ENCODE measurements at places on chromosomes 1 and 21.

GRCh38 chr1:184929711-184930202, 44.6 kb downstream of the NIBAN1 start:
- no peak for DNase-seq

DNA sequence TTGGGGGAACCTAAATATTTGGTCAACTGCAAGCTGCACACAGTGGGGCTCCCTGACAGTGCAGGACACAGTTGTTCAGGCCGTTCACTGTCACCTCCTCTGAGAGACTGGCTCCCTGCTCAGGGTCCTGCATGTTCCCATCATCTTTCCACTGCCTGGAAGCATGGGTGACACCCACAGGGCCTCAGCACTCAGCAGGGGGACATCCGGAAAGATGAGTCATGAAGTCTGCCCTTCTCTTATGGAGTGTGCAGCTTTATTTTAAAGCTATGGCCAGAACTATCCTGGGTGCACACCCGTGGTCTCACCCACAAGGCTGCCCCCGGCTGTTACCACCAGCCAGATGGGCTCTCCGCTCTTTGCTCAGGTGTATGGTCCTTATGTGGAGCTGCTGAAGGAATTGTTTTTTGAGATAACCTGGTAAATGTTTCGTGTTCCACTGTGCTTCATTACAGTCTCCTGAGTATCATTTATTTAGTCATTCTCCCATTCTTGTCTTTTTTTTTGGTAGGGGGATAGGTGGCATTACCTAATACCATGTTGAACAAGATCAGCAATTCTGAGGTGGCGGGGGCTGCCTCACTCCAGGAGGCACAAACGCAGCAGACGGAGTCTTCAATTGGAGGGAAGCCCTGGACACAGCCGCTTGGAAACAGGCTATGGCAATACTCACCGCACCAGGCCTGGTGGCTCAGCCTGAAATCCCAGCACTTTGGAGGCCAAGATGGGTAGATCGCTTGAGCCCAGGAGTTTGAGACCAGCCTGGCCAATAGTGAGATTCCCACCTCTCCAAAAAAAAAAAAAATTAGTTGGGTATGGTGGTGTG, 14.3 kb downstream of the TRIM11 start:
- DNase-seq: no peak

DNA sequence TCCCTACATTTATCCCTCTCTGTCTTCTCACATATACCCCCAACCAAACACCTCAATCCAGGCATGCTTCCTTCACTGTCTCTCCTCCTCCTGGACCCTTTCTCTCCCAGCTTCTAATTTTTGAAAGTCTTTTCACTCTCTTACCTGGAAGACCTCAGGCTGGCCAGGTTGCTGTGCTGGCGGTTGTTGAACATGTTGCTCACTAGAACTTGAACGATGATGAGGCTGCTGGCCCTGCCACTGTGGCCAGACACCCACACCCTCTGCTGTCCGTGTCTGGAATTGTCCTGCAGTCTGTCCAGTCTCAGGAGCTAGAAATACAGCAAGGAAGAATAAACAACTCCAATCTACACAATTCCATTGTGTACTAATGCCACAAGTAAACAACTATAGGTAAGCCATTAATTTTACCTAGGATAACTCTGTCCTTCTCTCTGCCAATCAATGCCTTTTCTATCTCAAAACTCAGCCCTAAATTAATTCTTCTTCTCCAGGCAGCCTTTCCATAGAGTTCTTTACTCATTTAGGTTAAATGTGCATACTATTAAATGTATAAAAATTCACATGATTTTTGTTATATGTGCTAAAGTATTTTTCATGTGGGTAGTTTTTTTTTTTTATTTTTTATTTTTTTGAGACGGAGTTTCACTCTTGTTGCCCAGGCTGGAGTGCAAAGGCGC, 5.1 kb upstream of the CTSK start:
- DNase-seq: no peak

DNA sequence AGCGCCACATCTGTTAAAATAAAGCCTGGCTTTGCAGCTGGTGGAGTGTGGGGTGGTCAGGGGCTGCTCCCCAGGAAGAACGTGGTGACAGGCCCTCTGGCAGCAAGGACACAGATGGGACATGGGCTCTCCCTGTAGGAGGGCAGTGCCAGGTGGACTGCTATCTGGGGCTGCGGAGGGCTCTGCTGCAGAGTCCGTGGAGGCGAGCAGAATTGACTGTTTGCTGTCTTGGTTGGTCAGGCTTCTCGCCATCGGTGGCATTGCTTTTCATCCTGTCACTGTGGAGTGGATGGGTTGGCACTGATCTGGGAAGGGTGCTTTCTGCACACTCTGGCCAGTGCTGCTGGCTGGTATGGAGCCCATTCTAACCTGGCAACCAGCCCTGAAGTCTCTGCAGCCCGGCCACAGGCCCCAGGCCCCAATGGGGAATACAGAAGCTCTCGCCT, 103.0 kb downstream of the LAMC2 start:
- DNase-seq: no peak

- no peak for DNase-seq
Measured at GRCh38 chr1:85983316-85983715, 173.3 kb downstream of the COL24A1 start.

GRCh38 chr1:25815208-25816111, 4.3 kb upstream of the MTFR1L start:
- no peak for DNase-seq

DNA sequence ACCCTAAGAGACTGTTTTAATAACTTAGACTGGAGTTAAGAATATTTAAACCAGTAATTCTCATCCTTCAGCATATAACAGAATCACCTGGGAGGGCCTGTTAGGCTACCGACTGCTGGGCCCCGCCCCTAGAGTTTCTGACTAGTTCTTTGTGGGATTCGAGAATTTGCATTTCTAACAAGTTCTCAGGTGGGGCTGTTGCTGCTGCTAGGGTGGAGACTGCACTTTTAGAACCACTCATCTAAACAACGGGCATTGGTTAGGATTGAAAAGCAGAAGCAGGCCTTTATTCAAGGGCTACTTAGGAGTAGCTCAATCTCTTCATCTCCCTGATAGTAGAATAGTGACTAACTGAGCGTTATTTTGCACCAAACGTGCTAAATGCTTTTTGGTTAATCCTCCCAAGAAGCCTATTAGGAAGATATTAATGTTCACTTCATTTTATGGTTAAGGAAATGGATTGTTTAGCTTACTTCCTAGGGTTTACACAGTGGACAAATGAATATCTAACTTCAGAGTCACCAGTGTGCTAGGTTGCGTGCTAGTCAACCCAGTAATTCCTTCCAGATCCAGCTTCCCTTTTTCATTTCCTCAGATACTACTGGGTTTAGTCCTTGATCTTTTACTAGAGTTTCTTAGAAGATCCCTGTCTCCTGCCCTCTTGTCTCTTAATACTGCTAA, 31.1 kb upstream of the UAP1 start:
- DNase-seq: no peak

- no peak for DNase-seq
Measured at GRCh38 chr1:94633051-94633450, 91.5 kb upstream of the F3 start.

DNA sequence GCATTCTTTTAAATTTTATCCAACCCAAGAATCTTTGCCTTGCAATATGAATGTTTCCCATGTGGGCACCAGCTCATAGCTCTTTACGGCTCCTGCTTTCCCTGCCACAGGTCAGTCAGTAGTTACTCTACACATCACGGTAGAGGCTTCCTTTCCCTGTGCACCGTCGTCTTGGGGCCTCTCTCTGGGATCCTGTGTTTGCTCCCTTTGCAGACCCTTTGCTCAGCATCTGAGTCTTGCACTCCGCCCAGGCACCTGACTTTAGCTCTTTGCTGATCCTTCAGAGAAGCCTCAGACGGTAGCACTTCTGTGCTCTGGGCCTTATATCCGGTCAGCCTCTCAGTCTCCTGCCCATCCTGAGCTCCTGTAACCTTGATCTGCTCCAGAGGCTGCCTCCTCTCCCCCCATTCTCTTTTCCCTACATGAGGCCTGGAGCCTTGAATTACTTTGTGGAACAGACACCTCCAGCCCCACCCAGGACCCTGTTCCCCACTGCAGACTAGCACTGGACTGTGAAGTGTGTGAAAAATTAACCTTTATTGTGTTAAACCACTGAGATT, 183.5 kb upstream of the HMGB4 start:
- no peak for DNase-seq

- no peak for DNase-seq
Measured at GRCh38 chr1:65799601-65800000, 6.9 kb downstream of the PDE4B start.

DNA sequence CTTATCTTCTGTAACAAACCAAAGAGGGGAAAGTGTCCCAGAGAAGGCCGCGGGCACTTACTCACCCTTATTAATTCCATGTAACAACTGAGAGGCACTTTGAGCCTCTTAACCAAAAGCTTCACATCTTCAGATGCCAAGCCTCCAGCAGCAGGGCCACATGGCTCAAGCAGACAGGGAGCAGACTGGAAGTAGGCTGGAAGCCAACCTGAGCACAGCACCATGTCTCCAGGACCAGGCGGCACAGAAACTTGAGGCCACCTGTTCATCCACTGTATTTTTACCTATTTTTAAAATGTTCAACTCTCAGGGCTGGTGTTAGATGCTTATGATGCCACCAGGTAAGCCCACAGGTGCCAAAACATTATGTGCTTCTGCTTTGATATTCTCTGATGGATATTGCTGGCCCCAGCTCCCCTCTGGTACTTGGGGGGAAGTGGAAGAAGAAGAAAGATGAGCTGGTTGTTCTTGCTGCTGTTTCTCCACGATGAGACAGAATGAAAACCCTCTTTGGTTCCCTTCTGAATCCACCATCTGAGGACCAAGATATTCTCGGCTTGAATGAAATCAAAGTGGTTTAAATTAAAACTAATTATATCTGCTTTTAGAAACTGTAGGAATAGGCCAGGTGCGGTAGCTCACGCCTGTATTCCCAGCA, 30.6 kb upstream of the SDE2 start:
- DNase-seq: no peak

- DNase-seq: no peak
Measured at GRCh38 chr1:229117664-229118300, 153.1 kb upstream of the RAB4A start.

GRCh38 chr1:245292553-245292952, 137.8 kb downstream of the KIF26B start:
- no peak for DNase-seq

- DNase-seq: no peak
Measured at GRCh38 chr1:29967261-29967660, 730.9 kb downstream of the PTPRU start.

GRCh38 chr1:59427155-59427554, 130.3 kb downstream of the FGGY start:
- no peak for DNase-seq

GRCh38 chr1:119865627-119866026, 30.7 kb downstream of the ADAM30 start:
- no peak for DNase-seq

DNA sequence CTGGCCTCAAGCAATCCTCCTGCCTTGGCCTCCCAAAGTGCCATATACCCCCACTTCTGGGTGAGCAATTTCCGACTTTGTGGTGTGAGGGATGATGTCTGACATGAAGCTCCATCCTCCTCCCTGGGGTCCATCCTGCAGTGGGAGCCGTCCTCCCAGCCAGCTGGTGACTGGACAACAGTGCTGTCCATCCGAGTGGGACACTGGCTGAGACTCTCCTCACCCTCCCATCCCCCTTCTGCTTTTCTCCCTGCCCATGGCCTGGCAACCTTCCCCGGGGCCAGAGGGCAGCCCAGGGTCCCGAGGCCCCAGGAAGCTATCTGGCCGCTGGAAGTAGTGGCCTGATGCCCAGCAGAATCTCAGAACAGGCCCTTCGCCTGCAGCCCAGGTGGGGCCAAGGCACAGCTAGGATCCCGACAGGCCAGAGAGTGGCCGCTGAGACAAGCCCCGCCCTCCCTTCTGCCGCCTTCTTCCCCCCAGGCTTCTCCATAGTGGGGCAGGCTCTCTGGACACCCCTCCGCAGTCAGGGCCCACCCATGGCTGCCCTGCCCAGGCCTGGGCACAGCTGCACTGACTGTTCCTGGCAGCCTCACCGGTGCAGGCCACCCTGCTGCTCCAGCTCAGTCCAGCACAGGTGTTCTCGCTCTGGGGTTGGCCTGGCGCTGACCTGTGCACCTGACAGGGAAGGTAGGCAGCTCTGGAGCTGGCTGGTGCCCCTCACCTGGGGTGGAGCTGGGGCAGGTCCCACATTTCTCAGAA, 8.4 kb upstream of the FAAP20 start:
- DNase-seq: no peak

DNA sequence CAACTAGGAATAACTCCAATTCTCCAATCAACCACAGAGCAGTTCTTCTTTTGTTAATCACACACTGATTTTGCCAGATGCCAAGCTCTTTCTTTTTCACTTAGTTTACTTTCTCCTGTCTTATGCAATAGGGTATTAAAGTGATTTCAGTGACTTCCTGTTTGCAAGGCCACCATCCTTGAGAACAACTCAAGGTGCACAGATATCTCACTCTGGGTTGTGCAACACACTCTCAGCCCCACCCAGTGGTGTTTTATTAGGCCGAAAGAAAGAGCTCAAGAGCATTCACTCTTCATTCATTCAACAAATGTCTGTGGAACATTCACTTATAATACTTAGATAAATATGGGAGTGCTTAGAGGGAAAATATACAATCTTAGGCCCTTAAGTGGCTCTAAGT, 352.5 kb downstream of the ZNF326 start:
- DNase-seq: no peak

DNA sequence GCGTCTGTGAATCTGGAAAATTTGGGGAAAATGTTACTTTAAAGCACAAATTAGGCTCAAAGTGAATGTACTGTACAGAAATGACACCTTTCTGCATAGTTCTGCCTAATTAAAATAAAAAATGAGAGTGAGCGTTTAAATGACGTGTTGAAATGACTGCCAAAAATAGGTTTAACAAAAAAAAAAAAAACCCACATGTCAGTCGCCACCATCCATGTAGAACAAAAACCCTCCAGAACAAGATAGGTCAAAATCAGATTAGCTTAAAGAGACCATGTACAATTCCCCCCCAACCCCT, 745 bp downstream of the PARP1 start:
- DNase-seq: no peak

DNA sequence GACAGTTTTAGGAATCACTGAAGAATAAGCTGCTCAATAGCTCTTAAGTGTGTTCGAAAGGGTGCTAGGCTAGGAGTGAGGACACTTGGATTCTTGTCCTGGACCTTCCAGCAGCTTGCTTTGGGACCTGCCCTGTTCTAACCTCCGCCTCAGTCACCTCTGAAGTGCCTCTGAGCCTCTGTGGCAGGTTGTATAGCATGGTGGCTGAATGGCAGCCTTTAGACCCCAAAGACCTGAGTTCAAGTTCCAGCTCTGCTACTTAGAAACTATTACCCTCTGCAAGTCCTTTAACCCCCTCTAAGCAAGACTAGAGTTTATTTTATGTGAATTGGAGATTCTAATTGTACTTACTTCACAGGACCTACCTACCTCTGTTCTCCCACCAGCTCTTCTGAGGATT, 81.5 kb downstream of the RRAGC start:
- no peak for DNase-seq

Measured in stimulated activated CD4-positive, alpha-beta T cell treated with anti-CD3 and anti-CD28 coated beads, Interleukin-12 subunit alpha, Interleukin-12 subunit beta, amount 100 ng/mL, for 4 hours (primary cell).